ENCODE measurements at places on chromosomes 12 and 14. TPM values are rescaled to one million over a fixed set of nuclear protein-coding genes. Genes with fewer than 3 reads are reported as not detected.

The NANOG gene
- total RNA-seq, result under 0.01 TPM

The ESR2 gene
- total RNA-seq, result 0.78 TPM

The OTOGL gene
- not detected for total RNA-seq

The FAM186B gene
- 1.3 TPM for total RNA-seq

The KRT6B gene
- not detected for total RNA-seq

All from thyroid gland (tissue), 4 donors.